ENCODE measurements at places on chromosomes 5 and 9.

DNA sequence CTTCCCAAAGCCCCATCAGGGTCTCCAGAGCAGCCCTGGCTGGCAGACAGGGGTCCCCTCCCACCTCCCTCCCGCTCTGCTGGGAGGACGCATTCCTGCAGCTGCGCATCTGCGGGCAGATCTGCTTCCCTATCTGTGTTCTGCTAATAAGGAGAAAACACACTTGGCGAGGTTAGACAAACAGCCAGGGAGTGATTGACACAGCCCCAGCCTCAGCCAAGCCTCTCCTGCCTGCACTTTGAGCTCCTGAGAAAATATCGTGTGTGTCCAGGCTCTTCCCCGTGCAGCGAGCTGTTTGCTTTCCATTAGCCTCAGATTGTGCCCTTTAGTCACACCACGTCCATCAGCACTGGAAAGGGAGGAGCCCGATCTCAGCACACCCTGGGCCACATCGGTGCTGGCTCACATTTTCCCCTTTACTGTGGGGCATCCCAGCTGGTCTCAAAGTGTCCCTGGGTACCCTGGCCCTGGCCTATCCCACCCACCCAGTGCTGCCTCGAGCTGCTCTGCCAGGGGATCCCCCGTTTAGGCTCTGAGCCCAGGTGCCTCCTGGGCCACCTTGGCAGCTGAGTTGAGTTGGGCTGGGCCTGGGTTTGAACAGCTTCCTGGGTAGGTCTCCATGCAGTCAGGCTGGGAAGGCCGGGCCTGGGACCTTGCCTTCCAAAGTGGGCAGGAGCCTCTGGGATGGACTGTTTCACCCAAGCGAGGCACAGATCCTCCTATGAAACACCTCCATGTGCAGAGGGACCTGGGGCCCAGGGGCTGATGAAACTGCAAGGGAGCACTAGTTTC, 61.1 kb downstream of the BARX1 start:
- DNase-seq, result no peak

DNA sequence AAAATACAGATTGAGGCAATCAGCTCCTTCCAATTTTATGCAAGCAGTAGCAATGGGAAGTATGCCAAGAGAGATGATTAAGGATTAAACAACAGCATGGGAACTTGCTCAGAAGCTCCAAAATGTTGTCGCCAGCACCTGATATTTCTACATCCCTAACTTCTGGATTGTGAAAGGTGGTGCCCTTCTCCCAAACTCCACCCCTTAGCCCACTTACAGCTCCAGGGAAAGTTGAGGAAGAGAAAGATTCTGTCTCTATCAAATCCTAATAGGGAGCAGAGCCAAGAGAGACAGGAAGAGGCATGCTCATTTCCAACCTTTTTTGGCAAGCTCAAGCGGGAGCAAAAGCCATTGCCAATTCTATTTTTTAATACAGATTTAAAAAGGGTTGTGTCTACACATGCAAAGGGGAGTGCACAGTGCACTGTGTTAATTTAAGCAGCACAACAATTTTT, 92.4 kb upstream of the NR3C1 start:
- no peak for DNase-seq

DNA sequence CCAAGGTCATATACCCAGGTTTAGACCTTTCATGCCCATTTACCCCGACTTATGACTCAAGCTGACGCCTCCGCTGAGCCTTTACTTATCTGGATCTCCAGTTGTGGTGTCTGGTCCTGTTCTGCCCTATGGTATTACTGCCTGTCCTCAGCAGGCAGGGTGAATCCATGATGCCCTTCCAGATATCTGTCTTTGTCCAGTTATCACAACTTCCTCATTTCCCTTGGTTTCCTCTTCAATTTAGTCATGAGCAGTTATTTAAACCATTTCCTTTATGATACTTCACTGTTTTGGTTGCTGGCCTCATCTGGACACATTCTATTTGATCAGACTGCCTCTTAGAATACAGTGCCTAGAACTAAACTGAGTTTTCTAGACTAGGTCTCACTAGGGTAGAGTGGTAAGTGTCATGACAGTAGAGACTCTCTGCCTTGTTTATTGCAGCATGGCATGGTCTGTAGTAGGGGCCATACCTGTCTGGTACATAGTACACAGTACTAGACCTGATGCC, 93.3 kb downstream of the MELK start:
- no peak for DNase-seq

- no peak for DNase-seq
Measured at GRCh38 chr9:28661853-28662252, 1088.6 kb upstream of the C9orf72 start.

- no peak for DNase-seq
Measured at GRCh38 chr5:103889500-103890209, 327.1 kb upstream of the NUDT12 start.

GRCh38 chr5:134525683-134526482, 413 bp downstream of the JADE2 start:
- no peak for DNase-seq

DNA sequence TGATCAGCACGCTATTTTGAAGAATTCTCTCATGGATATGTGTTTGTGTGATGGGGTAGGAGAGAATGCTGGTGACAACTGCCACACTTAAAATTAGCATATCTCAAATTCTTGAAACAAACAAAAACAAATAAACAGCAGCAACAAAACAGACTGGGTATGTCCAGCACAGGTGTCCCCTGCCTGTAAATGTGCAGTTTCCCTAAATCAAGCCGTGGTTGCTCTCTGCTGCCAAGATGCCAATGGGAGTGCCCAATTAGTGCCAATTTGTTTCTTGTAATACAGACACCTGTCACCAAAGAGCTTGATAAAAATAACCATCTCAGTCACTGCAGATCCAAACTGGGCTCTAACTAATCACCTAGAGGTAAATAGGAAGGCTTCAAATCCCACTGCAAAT, 144.2 kb upstream of the SMARCA2 start:
- no peak for DNase-seq

DNA sequence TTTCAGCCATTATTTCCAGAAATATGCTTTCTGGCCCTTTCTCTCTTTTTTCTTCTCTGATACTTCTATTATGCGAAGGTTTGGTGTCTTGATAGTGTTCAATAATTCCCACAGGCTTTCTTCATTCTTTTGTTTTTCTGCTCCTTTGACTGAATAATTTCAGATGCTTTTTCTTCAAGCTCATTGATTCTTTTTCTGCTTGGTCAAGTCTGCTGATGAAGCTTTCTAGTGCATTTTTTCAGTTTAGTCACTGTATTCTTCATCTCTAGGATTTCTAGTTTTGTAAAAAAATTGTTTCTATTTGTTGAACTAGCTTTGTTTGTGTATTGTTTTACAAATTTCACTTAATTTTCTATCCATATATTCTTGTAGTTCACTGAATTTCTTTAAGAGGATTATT, 304.0 kb upstream of the TARS1 start:
- no peak for DNase-seq

- DNase-seq, result no peak
Measured at GRCh38 chr5:74433896-74434829, 206.4 kb downstream of the ENC1 start.

- DNase-seq, result no peak
Measured at GRCh38 chr5:11459716-11460115, 444.5 kb downstream of the CTNND2 start.

GRCh38 chr5:12876541-12877298, 972.5 kb upstream of the CTNND2 start:
- no peak for DNase-seq

DNA sequence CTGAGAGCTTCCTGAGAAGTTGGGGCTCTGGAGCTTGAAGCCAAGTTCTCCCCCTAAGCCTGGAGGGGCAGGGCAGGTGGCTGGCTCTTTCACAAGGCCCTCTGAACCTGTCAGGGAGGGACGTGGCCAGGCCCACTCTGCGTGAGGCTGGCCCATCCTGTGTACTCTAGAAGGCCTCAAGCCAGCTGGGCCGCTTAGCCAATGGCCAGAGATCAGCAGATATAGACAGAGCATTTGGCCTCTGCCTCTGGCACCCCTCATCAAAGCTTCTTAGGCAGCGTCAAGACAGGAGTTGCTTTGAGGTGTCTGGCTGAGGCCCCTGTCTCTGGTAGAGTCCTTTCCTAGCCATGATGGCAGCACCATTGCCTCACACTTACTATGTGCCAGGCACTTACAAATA, 105.6 kb downstream of the FGF18 start:
- DNase-seq, result no peak

- no peak for DNase-seq
Measured at GRCh38 chr9:4620057-4620765, 41.9 kb upstream of the PLPP6 start.

- no peak for DNase-seq
Measured at GRCh38 chr9:88287972-88288371, 100.3 kb upstream of the SPIN1 start.

DNA sequence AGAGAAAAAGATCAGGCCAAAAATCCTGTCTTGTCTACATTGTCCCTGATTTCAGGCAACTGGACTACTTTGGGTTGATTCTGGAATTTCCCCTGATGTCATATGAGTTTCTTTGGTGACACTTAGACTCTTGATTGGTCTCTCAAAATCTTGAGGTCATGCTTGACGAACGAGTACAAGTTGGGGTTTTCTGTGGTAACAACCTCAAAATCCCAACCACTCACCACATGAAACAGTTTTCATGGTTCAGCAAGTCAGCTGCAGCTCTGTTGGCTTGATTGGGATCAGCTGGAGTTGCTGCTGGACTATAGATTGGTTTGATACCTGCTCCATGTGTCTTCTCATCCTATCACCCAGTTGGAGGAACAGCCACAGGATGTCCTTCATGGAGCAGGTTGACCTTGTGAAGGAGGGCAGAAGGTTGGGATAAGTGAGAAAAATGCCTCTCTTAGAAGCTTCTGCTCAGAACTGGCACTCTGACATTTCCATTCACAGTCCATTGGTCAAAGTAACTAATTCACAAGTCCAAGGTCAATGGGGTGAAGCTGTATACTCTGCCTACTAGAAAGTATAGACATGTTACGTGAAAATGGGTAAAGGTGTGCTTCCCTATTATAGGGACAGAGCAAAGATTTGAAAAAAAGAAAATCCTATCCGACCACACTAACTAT, 284.5 kb downstream of the SH3GL2 start:
- DNase-seq, result no peak

DNA sequence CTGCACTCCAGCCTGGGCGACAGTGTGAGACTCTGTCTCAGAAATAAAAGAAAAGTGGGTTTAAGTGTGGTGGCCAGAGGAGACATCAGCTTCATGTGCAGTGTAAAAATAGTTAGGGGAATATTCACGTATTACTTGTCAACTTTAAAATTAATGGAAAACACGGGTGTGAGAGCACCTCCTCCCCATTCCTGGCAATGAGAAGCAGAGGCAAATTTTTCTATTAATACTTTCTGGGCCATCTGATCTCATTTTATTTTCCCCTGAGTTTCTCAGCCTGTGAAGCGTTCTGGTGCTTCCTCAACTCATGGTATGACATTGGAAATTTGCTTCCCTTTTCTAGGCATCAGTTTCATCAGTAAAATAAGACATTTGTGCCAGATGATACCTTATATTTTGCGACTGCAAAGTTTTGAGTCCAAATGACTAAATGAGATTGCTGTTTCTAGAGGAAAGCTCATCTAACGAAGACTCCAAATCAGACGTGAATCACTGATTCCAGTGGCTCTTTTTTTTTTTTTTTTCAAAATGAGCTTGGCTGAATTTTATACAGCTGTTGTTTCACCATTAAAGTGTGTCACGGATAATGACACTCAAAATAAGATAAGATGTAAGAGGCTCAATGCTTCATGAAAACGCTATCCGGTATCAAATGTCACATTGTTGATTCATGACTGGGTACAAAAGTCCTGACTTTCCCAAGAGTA, 104.6 kb downstream of the MSX2 start:
- no peak for DNase-seq

GRCh38 chr5:170599756-170600155, 95.9 kb downstream of the KCNIP1 start:
- DNase-seq, result no peak

DNA sequence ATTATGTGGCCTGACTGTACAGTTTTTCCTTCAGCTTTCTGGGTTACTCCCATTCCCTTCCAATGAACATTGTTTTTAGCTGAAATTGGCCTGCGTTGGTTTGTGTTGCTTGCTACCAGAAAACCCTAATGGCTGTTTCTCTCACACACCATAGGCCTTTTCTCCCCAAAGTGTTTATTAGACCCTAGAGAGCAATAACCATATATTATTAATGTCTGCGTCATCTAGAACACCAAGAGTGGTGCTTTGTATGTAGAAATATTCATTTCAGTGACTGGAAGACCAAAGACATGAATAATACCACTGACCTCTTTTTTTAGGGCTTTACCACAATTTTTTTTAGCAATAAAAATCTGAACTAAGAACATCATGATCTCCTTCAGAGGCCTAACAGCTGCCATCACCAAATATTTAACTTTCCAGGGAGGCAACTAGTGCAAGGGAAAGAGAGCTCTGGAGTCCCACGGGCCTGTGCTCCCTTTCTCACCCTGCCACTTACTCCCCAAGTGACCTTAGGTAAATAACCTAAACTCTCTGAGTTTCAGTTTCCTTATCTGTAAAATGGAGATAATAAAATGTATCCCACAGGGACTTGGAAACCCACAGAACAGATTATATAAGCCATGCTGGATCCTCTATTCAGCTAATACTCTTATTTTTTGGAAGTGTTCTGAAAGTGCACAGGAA, 201.9 kb upstream of the ISL1 start:
- DNase-seq, result no peak

GRCh38 chr5:32233696-32234447, 59.8 kb upstream of the GOLPH3 start:
- DNase-seq, result peak; percentile 87

- DNase-seq, result peak; percentile 6
Measured at GRCh38 chr9:83708515-83709158, 879 bp upstream of the UBQLN1 start.

- no peak for DNase-seq
Measured at GRCh38 chr5:73968246-73968645, 342.2 kb downstream of the ARHGEF28 start.

- no peak for DNase-seq
Measured at GRCh38 chr9:34633851-34634550, 3.6 kb downstream of the SIGMAR1 start.

DNA sequence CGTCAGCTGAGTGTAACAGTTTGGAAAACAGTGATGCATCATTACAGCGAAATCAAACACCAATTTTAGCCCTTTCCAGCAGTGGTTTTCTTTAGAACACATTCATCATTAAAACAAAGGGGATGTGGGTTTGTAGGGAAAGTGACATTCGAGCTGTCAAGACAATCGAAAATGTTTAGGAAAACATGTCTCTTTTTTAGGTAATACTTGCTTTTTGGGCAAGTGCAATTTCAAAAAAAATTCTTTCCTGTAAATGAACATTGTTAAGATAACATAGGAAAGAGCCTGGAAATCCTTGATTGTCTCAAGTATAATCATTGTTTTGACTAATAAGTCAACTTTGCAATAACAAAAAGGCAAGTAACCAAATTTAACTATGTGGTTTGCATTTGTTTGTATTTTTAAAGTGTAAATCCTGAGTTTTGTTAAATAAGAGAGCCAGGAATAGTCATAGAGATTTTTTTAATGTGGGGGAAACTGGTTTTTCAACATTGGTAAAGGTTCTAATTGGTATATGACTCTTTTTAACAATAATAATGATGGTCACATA, 182.5 kb downstream of the TTLL11 start:
- DNase-seq, result no peak

Data from smooth muscle cell of the brain vasculature (primary cell).